ENCODE measurements at places on chromosomes 1 and 21. TPM values are rescaled to one million over a fixed set of nuclear protein-coding genes. Genes with fewer than 3 reads are reported as not detected.

DNA sequence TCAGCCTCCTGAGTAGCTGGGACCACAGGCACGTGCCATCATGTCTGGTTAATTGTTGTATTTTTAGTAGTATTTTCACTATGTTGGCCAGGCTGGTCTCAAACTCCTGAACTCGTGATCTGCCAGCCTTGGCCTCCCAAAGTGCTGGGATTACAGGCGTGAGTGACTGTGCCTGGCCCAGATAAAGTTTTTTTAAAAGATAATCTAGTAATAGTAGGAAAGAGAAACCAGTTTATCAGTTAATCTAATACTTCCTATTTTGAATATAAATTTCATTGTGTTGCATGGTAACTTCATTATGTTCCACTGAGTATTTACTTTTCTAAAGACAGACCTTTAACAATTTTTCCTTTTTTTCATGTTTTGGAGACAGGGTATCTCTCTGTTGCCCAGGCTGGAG, 10.0 kb downstream of the RABGAP1L start:
- no peak for DNase-seq

GRCh38 chr1:19405761-19406487, 79.4 kb downstream of the CAPZB start:
- no peak for DNase-seq

- no peak for DNase-seq
Observed at GRCh38 chr1:47210666-47211065, 20.8 kb upstream of the PDZK1IP1 start.

DNA sequence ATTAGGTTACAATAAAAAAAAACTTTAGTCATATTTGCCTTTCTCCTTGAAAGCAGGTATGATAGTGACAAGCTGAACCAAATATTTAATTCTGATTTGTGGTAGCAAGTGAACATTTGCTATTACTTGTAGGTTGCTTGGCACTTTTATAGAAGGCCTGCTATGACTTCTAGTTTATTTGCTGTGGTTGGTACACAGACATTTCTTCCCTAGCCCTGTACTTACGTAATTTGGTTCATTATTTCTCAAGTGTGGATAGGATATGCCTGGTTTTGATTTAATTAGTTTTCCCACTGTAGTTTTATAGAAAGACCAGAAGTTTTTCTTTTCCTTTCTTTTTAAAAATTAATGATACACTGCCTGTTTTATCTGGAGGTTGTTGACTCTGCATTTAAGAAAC, 55.9 kb downstream of the PPP2R5A start:
- no peak for DNase-seq

- DNase-seq = no peak
Observed at GRCh38 chr1:106249365-106249764, 807.1 kb upstream of the PRMT6 start.

- no peak for DNase-seq
Observed at GRCh38 chr1:31944205-31945089, 6.3 kb upstream of the PTP4A2 start.

DNA sequence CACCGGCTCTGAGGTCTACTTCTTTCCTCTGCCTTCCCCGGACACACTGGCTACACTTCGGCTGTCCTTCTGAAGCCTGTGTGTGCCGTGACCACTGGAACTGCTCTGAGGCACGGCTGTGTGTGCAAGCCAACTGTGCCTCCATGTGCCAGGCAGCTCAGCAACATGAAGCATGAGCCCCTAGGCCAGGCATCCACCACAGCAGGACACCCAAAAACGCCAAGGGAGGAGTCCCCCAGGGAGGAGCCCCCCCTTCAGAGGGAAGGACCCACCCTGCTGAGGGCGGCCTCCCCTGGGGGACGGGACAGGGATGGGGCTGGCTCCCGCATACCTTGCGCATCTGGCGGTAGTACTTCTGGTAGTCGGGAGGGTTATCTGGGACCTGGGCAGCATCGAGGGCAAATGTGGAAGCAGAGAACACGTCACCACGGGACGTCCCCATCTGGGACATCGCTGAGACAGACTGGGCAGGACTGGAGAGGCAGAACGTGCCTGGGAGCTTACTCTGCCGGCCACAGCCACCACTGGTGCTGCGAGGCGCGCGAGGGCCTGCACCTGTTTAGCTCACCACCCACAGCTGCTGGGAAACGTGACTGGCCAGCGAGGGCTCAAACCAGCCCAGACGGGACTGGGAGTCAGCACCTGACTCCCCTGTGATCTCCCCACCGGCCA, 20.5 kb downstream of the LSS start:
- DNase-seq = no peak

DNA sequence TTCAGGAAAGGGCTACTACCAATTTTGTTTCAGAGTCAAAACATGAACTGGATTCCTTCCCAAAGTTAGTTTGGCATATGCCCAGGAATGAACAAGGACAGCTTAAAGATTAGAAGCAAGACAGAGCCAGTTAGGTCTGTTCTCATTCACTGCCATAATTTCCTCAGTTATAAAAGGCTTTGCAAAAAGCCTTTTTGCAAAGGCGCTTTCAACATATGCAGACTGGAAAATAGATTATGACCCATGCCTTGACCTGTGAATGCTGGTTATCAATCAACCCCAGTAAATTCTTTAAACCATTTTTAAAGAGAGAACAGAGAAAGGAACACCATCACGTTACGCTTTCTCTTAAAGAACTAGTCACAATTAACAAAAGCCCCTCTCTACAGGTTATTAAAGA, 1.7 kb upstream of the FRRS1 start:
- DNase-seq = no peak

DNA sequence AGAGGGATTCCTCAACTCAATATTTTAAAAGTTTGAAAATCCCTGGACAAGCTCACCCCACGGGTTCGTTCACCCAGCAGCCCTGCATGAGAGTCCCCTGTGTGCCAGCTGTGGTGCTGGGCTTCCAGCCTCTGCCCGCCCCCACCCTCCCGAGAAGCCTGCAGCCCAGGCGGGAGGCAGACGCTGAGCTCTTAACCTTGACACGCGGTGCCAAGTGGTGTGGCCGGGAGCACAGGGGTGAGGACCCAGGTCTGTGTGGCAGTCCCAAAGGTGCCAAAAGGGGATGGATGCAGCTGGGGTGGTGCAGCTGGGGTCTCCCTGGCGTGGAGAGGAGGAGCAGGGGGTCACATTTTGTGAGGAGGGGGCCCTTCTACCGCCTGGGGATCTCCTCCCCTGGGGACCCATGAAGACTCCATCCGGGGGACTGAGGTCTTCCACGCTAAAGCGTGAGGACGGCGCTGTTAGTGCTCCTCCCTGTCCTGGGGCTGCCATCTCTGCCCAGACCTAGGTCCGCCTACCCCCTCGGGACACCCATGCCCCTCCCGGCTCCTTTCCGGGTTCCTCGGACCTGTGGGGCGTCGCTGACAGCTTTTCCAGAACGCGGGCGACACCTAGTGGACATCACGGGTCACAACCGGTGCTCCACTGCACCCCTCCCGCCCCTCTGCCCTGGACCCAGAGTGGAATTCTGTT, 12.9 kb downstream of the PLA2G2F start:
- DNase-seq = no peak

DNA sequence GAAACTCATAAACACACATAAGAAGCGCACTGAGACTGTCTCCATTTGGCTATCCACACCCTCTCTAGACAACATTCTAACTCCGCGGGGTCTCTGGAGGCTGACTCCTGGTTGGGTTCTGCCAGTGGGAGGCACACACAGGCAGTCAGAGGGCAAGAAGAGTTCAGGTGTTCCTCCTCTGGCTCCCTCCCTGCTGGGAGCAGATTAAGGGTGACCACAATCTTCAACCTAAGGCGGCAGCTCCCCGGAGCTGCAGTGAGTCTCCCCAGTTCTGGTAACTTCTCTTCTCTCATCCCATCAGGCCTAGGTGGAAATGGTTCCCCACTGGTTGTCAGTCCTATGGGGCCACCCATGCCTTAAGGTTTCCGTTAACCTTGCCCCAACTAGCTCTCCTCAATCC, 7.4 kb upstream of the TENT5C start:
- DNase-seq = no peak

DNA sequence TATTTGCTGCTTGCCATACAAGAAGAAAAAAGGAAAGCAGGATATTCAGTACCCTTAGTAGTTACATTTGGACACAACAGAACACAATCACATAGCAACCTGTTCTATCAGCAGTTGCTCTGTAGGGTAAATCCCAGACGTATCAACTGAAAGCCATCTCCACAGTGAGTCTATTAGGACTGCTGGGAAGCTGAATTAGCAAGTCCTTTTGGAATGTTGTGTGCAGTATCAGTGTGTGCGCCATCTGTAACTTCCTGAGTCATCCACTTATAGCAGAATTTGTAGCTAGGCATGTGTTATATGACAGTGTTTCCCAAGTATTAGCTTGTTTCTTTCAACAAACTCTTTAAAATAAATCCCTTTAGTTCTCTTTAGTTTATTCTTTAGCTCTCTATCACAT, 21.3 kb downstream of the CCDC30 start:
- DNase-seq = no peak

GRCh38 chr1:6023346-6023745, 22.3 kb upstream of the KCNAB2 start:
- no peak for DNase-seq

DNA sequence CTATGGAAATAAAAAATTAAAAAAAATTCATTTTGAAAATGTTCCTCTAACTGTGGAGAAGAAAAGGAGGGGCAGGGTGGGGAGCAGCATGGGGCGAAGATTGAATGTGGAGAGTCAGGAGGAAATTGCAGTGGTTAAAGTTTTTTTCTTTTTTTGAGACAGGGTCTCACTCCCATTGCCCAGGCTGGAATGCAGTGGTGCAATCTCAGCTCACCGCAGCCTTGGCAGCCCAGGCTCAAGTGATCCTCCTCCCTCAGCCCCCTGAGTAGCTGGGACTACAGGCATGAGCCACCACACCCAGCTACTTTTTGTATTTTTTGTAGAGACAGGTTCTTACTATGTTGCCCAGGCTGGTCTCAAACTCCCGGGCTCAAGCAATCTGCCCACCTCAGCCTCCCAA, 67.6 kb downstream of the ADSS2 start:
- DNase-seq = no peak

DNA sequence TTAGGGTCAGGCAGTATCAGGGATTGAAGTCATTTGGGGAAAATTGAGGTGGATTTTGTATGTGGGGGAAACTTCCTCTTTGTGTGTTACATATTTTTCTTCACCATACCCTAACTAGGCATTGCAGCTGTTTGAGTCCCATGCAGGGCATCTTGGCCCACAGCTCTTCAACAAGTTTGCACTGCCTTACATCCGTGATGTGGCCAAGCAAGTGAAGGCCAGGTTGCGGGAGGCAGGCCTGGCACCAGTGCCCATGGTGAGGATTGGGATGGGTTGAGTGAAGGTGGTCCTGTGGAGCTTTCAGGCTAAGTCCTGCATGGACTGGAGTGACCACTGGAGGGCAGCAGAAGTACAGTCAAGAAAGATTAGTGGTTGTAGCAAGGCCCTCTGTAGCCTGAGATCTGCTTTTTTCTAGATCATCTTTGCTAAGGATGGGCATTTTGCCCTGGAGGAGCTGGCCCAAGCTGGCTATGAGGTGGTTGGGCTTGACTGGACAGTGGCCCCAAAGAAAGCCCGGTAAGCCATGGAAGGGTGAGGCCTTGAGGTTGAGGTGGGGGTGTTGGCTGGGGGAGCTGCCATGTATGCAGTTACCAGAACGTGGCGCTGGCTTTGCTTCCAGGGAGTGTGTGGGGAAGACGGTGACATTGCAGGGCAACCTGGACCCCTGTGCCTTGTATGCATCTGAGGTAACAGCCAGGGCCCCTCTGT, 2.4 kb downstream of the UROD start:
- DNase-seq = peak; percentile 63

- DNase-seq = no peak
Observed at GRCh38 chr1:227390525-227390924, 72.2 kb upstream of the CDC42BPA start.

- DNase-seq = no peak
Observed at GRCh38 chr1:167115655-167116054, 21.8 kb downstream of the STYXL2 start.

DNA sequence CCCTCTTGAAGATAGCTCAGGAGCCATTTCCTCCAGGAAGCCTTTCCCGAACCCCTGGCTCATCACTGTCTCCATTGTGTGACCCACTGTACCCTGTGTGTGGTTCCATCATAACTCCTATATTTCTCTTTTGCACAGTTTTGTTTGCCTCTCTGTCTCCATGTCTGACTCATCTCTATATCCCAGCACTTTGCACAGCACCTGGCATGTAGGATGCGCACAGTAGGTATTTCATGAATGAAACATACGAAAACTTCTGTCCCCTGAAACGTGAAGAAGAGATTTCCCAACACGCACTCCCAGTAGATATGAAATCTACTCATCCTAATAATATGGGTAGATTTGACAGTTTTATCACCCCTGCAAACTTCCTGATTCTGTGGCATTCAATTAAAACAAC, 275.2 kb downstream of the NFIA start:
- no peak for DNase-seq

Gene GBP6
- total RNA-seq = not detected

Gene C1QA
- not detected for total RNA-seq

Gene KRTAP10-11
- total RNA-seq = not detected

Gene MYBPHL
- total RNA-seq = not detected

Gene HOOK1
- 1.6 TPM for total RNA-seq

Gene NBPF6
- not detected for total RNA-seq

All from glomerular endothelial cell (primary cell).